ENCODE measurements at places on chromosomes 6 and 20.

GRCh38 chr20:23152308-23152892 lies 66.3 kb upstream of the CD93 start:
- no peak for DNase-seq

- no peak for DNase-seq
Observed at GRCh38 chr20:44811150-44811685, 872 bp upstream of the RIMS4 start.

DNA sequence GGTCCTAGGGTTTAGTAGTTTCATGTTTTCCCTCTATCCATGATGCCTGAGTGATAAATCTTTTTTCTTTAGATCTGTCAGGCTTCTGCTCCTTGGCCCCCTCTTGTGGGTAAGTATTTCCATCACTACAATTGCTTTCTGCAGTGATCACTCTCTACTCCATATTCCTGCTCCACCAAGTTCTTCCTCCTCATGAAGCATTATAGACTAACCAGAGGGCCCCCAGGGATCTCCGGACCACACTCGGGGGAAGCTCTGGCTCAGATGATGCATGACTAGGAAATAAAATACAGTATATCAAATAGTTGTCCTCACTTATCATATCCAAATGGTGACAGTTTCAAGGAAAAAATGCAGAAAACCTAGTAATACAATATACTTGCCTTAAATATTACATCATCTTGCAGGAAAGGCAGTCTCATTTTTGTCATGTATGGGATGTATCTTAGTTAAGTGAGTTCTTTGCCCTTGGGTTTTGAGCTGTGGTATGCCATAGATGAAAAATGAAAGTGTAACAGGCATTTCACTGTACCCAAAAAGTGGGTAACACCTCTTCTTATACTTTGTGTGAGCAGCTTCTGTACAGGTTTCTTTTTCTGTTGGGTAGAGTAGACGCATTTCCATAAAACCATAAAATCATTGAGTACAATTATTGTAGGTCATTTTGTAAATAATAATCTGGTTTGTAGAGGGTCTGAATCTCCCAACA lies 200.9 kb upstream of the EYA4 start:
- DNase-seq: no peak

DNA sequence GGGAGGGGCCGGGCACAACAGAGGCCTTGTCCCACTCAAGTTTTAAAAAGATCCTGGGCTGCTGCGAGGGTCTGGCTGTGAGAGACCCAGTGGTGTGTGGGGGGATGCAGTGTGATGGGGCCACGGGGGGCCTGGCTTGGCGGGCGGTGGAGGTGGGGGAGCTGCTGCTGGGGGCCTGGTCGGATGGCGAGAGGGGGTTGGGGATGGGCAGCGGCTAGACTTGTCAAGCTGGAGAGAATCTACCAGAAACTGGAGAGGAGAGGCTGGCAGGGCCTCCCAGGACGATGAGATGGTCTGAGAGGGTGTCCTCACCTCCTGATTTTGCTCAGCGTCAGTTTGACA lies 5.1 kb downstream of the RPS21 start:
- DNase-seq: no peak

DNA sequence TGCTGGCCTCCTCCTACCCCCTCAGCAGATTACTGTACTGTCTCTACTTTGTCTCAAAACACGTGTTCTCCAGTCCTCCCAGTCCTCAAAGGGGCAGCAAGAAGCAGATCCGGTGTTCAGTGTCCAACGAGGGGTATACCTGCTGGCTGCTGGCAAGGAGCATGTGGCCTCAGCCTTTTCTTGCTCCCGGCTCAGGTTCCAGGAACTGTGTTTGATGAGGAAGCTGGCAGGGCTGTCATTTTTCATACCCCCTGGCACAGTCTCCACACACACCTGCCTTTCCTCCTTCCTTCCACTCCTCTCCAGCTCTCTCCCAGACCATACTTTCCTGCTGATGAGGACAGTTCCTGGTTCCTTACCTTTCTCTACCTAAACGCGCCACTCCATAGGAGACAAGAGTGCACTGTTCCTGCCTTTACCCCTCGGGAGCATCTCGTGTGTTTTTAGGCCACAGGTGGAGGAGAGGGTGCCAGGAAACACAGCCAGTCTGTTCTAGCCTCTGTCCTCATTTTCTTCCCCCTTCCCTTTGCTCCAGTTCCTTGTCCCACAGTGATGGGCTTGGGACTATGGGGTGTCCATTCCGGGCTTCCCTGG lies 77.2 kb downstream of the SSR1 start:
- no peak for DNase-seq
